ENCODE measurements at places on chromosomes 5 and 9.

GRCh38 chr9:118761016-118761790 is 608.0 kb downstream of the BRINP1 start:
- DNase-seq = no peak

- no peak for DNase-seq
These were observed 202.4 kb downstream of the DAB2IP start for GRCh38 chr9:121853617-121854395.

DNA sequence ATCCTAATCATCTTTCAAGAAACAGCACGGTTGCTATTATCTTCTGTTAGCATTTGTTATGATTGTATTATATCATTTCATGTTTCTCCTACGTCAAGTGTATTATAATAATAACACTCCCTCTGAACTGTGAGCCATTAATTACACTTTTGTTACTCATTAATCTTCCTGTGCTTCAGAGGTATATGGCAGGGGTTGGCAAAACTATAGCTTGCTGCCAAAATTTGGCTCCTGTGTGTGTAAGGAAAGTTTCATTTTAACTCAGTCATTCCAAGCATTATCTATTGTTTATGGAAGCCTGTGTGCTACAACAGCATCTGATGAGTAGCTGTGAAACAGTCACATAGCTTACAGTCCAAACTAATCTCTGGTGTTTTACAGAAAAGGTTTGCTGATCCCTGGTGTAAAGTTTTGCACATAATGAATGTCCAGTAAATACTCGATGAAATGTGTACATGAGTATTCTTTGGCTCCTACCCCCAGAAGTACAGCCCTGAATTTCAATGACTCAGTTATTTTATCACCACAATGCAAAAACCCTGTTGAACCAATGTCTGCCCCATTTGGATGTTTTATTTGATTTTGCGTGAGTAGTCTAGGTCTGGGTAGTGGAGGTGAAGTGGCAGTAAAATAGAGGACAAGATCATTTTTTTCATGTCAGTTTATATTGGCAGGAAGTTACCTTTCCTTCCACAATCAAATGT is 648.2 kb downstream of the MAT2B start:
- DNase-seq = no peak

DNA sequence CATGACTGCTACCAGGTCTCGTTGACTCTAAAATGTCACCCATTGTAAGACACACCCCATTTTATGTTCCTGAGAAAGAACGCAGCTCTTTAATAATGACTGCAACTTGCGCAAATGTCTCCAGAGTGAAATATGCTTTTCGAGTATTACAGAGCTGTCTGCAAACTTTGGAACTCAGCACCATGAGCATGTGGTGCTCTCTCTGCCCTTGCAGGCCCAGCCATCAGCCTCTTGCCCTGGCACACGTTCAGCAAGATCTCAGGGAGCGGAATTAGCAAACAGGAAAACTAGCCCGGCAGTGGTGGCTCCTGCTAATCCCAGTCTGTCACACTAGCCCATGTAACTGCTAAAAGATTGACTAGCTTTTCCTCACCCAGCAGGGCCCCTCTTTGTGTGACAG is 114.5 kb upstream of the SLC1A3 start:
- no peak for DNase-seq

DNA sequence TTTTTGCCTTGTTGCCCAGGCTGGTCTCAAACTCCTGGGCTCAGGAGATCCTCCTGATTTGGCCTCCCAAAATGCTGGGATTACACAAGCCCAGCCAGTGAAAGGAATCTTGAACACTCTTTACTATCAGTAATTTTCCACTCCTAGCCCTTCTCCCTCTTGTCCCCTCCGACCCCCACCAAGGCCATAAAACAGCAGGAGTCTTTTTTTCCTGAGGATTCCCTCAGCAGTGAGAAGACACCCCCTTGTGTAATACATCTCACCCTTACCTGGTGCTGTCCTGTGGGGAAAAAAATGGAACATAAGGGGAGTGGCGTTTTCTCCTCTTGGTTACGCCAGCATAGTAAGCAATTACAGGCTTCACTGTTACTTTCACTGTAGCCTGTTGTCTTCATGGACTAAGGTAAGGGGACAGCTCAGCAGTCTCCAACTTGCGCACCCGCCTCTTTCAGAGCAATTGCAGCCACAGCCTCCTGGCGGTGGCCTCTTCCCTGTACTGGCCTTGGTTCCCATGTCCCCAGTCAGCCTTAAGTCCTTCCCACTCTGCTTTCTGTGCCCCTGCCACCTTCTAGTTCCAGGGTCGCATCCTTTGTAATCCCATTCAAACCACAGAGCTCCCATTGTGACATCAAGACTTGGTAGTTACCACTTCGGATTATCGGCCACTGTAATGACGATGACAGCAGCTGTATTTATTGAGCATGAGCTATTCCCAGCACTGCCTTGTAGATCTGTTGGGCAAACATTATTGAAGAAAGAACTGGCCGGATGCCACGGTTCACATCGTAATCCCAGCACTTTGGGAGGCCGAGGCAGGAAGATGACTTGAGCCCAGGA is 10.0 kb downstream of the NAIF1 start:
- no peak for DNase-seq

- DNase-seq = no peak
These were observed 109.8 kb downstream of the HMHB1 start for GRCh38 chr5:143921525-143922311.

DNA sequence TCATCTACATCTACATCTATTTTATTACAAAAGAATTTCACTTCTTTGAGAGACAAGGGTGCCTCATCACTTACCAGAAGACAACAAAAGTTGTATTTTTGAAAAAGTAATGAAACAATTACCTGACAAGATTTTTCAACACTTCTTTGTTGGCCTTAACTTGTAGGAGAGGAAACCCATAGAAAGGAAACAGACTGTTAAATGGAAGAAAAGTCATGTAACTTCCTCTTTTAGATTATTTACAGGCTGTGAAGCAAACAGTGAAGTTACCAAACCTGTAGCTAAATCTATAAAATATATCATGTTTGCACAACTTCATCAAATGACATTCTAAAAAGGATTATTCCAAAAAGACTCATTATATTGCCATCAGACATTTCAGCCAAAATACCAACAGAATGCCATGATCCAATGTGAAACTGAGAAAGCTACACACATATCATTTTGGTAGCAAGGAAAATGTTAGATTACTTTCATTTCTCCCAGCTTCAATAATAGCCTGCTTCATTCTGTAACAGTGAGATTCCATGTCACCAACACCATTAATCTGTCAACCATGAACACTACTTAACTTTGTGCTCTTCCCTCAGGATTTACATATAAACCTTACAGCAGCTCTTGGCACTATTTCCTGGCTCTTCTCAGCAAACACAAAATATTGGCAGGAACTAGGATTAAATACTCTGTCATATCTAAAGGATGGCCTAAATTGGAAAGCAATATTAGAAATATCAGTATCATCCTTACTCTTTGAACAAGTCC is 122.5 kb downstream of the MCTP1 start:
- DNase-seq = no peak

- no peak for DNase-seq
These were observed 12.0 kb upstream of the QSOX2 start for GRCh38 chr9:136257381-136258298.

- no peak for DNase-seq
These were observed 11.9 kb upstream of the GM2A start for GRCh38 chr5:151240924-151241635.

- no peak for DNase-seq
These were observed 356.2 kb upstream of the NUDT12 start for GRCh38 chr5:103918668-103919367.

DNA sequence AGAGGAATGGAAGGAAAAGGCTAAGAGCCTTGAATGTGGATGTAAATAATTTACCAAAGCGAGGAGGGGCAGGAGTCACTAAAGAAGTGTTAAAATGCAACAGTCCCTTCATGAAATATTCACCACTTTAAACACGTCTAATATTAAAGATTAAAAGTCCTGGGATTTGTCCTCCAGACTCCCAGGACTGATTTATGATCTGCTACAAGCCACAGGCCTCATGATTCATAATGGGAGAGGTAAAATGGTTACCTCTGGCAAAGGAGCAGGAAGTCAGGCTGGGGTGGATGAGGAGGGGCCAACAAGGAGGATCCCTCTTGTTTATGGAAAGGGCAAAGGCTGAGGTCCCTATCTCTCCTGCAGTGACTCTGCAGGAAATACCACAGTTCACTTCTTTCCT is 292.4 kb downstream of the TRIM32 start:
- DNase-seq = no peak

- DNase-seq = no peak
These were observed 104.1 kb downstream of the TTLL11 start for GRCh38 chr9:121989010-121989409.

DNA sequence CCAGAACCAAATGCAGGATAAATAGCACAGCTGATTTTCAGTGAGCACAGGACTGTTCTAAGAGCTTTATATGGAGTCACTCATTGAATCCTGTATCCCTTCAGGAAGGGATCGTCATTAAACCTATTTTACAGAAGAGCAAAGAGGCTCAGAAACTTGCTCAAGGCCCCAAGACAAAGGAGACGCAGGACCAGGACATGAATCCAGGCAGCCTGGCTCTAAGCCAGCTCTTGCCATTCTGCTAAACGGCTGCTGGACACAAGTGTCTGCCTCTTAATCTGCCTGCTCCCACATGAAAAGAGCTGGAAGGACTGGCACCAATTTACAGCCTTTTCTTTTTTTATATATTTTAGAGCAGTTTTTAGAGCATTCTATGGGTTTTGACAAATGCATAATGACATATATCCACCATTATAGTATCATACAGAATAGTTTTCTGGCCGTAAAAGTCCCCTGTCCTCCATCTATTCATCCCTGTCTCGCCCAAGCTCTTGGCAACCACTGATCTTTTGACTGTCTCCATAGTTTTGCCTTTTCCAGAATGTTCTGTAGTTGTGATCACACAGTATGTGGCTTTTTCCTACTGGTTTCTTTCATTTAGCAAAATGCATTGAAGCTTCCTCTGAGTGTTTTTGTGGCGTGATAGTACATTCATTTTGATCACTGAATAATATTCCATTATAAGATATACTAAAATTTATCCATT is 37.5 kb downstream of the RETREG1 start:
- DNase-seq = no peak

DNA sequence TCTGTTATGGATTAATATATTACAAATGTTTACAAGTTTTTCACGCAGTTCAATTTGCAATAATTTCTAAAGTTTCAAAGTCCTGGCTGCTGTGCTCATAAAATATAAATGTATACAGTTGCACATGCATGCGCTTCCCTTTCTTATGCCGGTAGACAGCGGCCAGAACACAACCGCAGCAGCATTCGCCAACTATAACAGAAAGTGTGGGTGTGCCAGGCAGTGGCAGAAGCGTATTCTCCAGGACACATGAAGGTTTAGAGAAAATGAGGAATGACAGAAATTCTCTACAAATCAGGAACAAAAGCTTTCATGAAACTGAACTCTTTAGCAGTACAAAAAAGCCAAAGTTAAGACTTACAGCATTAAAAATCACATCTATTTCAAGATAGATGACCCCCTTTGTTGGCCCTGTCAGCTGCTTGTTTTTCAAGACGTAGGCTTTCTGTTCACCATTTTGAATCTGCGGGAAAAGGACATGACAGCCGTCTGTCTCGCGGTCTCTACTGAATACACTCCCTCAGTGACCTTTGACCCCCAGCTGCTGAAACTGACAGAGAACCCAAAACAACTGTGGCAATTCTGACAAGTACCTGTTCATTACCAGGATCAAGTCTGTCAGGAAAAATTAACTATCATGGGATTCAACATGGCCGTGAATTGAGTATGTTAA is 252.2 kb downstream of the SLF1 start:
- no peak for DNase-seq

- DNase-seq = peak; percentile 20
These were observed 22.2 kb downstream of the AHRR start for GRCh38 chr5:343461-344401.

DNA sequence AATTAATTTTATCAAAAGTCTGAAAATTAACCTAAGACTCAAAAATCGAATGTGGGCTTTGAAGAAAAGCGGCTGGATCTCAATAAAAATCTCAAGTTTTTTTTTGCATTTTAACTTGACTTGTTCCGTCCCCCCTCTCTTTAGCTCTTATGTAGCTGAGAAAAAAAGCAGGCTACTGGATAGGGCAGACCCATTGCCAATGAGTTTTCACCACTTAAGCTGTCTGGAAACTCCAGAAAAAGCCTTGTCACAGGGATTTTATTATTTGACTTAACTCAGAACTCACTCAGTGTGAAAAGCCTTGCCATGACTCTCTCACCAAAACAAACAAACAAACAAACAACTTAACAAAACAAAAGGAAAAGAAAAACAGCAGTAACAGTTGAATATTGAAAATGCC is 247.4 kb downstream of the CDH9 start:
- no peak for DNase-seq

DNA sequence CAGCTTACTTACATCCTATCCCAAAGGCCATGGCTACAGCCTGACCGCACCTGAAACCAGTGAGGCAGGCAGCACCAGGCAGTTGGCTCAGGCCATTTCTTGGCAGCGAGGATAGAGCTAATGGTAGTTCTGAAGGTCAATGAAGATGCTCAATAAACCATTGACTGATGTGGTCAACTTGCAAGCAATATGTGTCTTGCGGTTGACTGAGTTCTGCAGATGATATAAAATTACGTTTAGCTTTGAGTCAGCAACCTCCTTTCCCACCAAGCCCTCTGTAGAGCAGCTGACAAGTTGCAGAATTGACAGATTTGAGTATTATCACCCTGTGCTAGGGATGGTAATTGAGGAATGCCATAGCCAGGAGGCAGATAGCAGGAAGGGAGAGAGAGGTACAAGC is 189.0 kb upstream of the PUM3 start:
- no peak for DNase-seq

GRCh38 chr9:133888048-133888808 is 103.9 kb downstream of the VAV2 start:
- DNase-seq = no peak

- no peak for DNase-seq
These were observed 131.0 kb upstream of the DMAC1 start for GRCh38 chr9:7930613-7931012.

GRCh38 chr9:132516911-132517310 is 65.5 kb upstream of the BARHL1 start:
- DNase-seq = no peak

DNA sequence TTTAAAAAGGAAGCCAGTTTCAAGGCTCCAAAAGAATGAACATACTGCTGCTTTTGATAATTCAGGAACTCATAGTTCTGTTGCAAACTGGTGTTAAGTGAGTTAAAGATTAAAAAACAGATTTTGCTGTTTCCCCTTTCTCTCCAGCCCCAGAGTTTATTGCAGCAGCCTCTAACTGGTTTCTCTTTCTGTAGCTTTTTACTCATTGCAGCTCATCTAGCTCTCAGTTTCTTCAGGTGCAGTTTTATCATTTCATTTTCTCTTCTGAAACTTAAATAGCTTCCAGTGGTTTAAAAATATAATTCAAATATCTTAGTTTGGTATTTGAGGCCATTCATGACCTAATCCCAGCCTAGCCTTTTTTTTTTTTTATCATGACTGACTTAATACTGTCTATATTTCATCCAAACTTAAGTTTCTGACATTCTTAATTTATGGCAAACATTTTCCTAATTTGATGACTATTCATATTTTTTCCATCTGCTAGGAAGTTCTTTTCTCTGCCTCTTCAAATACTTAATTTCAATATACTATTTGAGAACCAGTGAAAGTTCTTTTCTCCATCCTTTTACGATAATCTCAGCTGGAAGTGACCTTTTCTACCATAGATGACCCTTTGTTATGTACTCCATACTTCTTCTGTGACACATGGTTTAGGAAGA is 252.7 kb upstream of the GRIA1 start:
- no peak for DNase-seq

GRCh38 chr5:175223291-175223690 is 220.7 kb downstream of the DRD1 start:
- DNase-seq = no peak

- DNase-seq = no peak
These were observed 8.3 kb upstream of the LCN1 start for GRCh38 chr9:135512904-135513303.

Measured in stimulated activated CD8-positive, alpha-beta memory T cell treated with anti-CD3 and anti-CD28 coated beads, Interleukin-15, amount 100 ng/mL, for 4 hours (primary cell).